ENCODE measurements at places on chromosomes 3 and 15.

DNA sequence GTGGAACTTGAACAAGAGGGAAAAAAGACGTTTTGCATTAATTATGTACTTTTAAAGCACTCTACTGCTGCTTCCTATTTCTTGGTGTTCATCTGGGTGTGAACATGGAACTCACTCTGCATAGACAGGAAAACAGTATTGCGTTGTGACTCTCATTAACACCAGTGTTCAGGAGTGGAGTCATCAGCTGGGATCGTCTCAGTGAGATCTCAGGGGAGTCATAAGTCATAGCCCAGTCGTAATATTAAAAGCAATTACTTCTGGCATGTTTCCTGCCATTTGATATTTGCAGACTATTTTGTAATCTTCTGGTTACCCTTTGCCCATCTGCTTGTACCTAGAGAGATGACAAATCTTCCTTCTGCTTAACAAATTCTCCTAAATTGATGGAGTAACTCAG, 462.0 kb upstream of the ATP11B start:
- DNase-seq: no peak

- DNase-seq: no peak
Observed at GRCh38 chr15:97867870-97868269, 92.6 kb upstream of the ARRDC4 start.

DNA sequence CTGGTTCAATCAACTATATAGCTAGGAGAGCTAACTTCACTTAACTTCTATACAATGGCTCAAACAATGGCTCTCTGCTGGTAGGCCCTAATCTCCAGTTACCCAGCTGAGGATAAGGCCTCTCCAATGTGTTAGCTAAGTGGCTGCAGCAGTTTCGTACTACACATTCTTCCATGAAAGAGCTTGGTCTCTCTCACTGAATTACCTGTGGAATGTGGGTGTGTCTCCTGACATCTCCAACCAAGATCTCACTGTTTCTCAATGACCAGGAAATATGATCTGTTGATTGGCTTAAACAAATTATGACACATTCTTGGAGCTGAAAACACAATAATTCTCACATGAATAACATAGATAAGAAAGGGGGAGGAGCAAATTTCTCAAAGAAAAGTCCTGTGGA, 169.8 kb upstream of the ROBO1 start:
- no peak for DNase-seq

- no peak for DNase-seq
Observed at GRCh38 chr3:107366766-107367165, 10.5 kb upstream of the CCDC54 start.

DNA sequence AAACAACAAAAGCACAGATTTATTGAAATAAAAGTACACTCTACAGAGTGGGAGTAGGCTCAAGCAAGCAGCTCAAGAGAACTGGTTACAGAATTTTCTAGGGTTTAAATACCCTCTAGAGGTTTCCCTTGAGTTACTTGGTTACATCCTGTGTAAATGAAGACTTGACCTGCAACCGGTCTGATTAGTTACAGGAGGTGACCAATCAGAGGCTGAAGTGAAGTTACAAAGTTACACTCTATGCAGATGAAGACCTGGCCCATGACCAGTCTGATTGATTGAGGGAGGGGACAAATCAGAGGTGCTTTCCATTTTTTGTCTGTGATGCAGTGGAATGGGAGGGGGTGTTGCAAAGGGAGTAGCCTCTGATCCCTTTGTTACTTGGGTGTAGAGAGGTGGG, 723.4 kb downstream of the ZPLD1 start:
- no peak for DNase-seq

DNA sequence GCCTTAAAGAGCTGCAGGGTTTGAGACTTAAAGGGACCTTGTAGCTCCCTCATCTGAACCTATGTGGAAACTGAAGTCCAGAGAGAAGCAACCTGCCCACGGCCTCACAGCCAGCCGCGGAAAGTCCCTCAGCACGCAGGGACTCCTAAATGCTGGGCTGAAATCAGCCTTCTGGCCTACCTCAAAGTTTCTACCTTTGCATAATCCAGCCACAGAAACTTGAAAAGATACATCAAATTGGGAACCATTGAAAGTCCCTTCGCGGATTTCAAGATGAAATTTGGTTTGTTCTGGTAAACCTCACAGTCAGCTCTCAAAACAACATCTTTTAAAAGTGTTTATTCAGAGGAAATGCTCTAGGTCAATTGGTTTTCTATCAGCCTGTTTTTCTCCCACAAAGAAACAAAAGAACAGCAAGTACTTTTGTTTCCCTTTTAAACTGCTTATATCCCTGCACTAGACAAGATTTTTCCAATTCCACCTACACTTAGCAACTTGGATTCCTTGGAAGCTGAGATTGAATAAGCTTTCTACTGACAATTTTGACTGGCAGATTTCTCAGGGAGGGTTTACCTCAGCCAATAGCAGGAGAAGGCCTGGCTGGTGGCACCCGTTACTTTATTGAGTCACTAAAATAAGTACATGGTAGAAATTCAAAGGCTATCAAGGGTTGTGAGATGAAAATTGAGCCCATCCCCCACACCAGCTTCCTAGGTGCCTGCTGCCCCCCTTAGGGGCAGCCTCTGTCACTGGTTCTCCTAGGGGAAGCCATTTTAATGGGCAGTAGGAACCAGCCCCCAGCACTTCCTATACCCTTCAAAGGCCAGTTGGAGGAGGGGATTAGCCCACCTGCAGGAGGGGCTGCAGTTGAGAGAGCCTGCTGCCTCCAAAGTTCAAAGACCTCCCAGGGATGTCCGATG, 171.2 kb downstream of the ADAMTS17 start:
- DNase-seq: peak; percentile 7

GRCh38 chr3:148223266-148223665, 474.4 kb upstream of the AGTR1 start:
- DNase-seq: no peak

- DNase-seq: no peak
Observed at GRCh38 chr15:65761210-65761926, 30.7 kb downstream of the DENND4A start.

DNA sequence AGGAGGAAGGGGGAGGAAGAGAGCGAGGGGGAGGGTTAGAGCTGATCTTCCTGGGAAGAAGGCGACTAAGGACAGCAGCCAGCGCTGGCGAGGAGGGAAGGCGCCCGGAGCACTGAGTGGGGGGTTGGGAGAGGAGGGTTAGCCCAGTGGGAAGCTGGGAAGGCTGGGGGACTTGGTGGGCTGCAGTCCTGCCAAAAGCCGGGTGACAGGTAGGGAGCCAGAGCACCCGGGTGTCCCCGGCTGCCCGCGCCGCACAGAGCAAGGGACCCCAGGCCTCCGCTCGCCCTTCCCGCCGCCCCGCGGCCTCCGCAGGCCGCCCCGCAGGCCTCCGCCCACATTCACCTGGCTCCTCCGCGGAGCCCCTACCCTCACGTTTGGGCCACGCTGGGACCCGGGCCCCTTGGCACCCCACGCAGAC, 448 bp downstream of the SLC12A8 start:
- no peak for DNase-seq

GRCh38 chr3:105771392-105771791, 97.4 kb downstream of the CBLB start:
- no peak for DNase-seq

DNA sequence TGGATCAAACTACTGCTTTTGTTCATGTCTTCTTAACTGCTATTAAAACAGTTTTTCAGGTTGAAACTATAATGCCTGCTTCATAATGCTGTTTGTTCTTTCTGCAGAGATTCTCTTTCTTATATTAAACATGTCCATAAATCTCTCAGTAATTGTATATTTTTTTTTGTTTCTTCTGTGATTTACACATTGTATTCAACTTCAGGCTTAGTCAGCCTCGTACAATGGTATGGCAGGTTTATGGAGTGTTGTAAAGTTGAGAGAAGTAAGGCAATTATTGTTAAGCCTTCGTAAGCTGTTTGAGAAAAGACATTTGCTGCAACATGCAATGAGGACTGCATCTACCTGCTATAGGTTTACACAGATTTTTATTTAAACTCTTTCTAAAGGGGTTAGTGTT, 977.1 kb downstream of the DIPK2A start:
- DNase-seq: no peak

- no peak for DNase-seq
Observed at GRCh38 chr3:181040030-181040429, 50.5 kb upstream of the DNAJC19 start.

DNA sequence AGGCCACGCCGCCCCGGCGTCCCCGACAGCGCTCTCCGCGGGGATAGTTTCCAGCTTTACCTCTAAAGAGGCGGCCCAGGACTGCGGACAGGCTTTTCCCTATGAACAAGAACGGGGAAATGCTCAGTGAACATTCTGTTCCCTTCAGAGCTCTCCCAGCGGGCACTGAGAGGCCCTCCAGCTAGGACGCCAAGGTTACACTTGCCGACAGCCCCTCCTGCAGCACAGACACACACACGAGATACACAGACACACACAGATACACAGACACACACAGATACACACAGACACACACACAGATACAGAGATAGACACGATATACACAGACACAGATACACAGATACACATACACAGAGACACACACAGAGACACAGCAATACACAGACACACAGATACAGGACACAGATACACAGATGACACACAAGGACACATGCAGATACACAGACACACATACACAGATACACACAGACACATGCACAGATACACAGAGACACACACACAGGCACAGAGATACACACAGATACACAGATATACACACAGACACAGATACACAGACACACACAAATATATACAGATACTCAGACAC, 533 bp upstream of the OCA2 start:
- no peak for DNase-seq

GRCh38 chr15:27514526-27514925, 543.5 kb downstream of the GABRG3 start:
- no peak for DNase-seq

DNA sequence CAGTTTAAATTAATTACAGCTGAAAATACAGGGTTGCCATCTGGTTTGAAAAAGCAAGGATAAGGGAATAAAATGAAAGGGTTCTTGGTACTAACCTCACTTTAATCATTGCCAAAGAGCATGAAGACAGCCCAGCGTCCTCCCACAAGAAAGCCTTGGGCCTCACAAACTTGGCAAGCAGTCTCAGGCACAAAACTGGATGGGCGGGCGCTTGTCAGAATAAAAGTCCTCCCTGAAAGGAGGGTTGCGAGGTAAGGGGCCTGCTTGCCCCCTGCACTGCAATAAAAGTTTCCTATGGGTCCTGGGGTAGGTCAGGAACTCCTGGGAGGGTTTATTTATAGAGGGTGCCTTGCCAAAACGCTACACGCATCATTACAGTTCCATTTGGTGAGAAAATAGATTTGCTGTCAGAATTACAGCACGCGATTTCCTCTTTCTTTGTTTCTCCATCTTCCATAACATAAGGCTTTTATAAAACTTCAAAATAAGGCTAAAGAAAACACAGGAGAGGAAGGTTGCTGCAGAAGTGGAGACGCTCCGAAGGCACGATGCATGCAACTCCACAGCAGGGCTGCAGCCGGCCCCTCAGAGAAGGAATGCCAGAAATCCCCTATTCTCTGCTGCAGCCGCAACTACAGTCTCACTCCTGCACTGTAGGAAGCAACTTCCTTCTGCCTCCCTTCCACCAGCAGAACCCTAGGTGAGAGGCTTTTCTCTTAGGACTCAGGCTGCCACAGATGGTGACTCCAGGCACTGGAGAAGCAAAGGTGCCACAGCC, 61.3 kb downstream of the VGLL4 start:
- DNase-seq: no peak

DNA sequence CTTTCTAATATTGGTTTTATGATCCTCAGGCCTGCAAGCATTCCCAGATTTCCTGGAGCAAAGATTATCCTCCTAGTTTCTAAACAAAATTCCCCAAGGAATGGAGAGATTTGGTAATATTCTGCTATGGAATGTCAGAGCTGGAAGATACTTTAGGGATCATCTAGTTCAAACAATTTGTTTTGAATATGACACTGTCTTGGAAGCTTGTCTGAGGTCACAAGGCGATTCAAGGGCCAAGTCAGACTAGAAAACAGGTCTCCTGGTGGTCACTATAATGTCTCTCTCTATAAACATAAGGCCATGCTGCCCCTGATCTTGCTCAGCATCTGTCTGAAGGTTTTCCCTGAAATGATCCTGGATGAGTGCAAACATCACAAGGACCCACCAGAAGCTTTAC, 143.4 kb upstream of the BCL6 start:
- no peak for DNase-seq

Measured in stimulated activated CD4-positive, alpha-beta T cell treated with anti-CD3 and anti-CD28 coated beads, Interleukin-15, amount 100 ng/mL, for 48 hours (primary cell).